Effector memory CD4-positive, alpha-beta T cell (primary cell): ENCODE measurements at places on chromosomes 16 and 17.

GRCh38 chr16:77033516-77033915 lies 157.5 kb upstream of the MON1B start:
- DNase-seq, result no peak

GRCh38 chr17:2444382-2444781 lies 43.5 kb upstream of the MNT start:
- no peak for DNase-seq

DNA sequence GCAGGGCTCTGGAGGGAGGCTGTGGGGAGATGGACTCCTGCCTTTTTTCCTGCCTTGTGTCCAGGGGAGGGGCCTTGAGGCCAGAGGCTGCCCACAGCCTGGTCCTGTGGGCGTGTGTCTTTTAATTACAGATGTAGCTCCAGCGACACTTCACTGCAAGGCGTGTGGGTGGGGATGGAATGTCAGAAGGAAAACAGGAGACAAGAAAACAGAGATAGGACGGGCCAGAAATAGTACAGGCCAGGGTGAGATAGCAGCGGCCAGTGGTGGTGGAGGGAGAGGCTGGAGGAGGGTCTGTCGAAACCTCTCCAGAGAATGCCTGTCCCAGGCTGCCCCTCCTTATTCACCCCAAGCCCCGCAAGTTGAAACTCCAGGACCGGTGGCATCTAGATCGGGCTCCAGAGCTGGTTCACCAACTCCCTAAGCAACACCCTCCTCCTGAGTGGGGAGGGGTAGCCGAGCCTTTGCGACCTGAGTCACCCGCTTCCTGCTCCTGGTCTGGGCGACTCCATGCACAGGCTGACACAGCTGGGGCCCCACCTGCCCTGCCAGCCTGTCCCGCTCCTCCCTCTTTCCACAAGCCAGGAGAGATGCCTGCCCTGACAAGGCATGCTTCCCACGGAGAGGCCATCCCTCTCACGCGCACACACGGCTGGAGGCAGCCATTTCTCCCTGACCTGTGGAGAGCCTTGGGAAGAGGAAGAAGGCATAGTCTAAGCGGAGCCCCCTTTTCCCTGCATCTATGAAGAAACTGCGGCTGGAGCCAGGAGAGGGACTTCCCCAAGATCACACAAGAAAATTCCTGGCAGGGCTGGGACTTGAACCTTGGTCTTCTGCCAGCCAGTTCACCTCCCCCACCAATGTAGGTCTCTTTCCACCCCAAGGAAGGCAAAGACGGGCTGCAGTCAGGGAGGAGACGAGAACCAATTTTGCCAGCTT lies 6.6 kb upstream of the JUP start:
- no peak for DNase-seq

DNA sequence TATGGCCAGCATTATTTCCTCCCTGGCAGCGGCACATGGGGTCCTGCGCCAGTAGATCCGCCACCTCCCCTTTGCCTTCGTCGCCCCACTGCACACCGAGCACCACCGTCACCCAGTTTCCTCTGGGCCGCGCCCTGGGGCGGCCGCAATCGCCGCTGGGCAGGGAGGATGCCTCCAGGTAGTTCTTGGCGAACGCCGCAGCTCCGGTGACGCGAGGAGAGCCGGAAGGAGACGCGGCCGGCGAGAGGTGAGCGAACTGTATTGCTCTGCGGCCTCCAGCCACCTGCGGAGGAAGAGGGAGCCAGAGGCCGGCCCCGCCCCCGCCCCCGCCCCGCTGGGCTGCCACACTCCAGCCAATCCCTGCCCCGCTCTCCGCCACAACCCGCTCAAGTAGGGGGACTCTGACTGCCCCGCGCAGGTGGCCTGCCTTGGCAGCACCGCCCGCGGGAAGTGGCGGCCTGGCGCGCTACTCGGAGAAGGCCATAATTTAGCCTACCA lies 11.8 kb upstream of the SLFN13 start:
- DNase-seq, result peak; percentile 62

- DNase-seq, result no peak
These were observed 6.6 kb upstream of the KCTD5 start for GRCh38 chr16:2675714-2676113.
